AG10803 (cell line): ENCODE measurements at places on chromosomes 12 and 14.

- no peak for DNase-seq
These were observed 116.9 kb downstream of the PPHLN1 start for GRCh38 chr12:42442888-42443287.

- DNase-seq: peak; percentile 77
These were observed 289.7 kb downstream of the RAD51B start for GRCh38 chr14:68109132-68109900.

DNA sequence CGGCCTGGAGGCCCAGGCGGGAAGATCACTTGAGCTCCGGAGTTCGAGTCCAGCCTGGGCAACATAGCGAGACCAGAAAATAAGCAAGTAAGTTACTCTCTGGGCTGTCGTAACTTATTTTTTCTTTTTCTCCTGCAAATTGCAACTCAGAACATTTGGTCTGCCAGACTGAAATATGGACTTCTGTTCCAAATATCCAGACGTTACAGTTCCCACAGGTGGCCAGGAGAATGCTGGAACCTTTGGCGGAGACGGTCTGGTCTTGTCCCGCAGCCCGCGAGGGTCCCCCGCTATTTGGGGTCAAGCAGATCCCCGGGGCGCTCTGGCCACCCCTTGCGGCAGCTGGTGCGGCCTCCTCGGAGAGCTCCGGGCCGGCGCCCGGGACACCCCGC, 488 bp upstream of the PLEKHH1 start:
- DNase-seq: no peak

DNA sequence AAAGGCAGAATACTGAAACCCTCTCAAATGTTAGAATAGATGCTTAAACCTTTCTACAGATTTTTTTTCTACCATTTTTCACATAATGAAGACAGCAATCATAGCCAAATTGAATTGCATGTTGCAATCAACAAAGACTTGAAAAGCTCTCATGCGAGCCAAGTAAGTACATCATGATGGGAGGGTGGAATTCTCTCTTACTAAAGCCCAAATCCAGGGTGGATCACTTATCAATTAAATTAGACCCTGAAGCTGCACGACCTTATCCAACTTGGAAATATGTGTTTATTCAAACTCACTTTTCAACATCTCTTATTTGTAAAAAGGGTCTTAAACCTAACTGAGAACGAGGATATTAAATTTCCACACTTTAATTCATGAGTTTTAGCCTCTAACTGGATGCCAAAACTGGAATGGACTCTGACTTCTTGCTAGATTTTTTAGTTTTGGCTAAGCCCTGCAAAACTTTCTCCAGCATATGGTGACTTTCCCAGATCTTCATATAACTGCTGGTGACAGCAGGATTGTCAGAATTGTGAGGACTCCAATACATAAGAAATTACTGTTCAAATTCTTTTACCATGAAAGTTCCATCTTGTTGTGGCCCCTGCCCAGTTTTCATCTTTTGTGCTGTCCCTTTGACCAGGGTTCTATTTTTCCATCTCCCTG, 53.6 kb downstream of the HECTD4 start:
- DNase-seq: peak; percentile 46

DNA sequence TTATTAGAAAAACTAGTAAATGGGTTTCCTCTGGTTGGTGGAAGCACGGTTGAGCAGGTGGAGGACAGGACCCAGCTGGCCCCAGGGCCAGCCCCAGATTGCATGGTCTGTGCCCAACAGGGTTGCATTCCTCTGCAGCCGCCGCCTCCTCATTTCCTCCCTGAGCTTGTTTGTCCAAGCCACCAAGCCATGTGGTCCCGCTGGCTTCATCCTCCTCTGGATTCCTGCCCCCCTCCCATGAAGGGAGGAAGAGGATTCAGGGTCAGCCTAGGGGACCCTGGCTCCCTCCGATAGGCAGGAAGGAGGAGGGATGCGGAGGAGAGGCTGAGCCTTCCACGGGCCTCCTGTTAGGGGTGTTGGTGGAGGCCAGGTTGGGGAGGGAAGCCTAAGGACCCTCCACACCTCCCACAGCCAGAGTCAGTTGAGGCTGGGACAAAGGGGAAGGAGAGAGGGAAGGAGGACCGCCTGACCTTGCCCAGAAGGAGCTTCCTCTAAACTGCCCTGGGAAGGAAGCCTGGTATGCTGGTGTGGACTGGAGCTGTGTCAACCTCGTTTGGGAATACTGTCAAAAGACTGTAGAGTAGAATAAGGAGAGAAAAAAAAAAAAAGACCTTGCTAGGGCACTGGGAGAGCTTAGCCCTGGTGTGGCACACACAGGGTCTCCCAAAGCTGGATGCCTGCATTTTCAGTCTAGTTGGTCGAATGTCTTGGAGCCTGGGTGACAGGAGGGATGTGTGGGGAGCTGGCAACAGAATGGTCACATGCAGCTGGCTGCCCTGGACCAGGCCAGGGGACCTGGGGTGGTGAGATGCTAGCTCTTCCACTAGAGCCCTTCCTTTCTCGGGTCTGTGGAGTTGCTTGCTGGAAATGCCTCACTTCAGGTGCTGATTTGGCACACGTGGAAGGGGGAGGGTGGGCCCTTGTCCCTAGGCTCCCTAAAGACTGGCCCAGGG, 42.4 kb downstream of the PLEKHG3 start:
- peak; percentile 30 for DNase-seq

- no peak for DNase-seq
These were observed 83.2 kb upstream of the TBX3 start for GRCh38 chr12:114767084-114767760.

DNA sequence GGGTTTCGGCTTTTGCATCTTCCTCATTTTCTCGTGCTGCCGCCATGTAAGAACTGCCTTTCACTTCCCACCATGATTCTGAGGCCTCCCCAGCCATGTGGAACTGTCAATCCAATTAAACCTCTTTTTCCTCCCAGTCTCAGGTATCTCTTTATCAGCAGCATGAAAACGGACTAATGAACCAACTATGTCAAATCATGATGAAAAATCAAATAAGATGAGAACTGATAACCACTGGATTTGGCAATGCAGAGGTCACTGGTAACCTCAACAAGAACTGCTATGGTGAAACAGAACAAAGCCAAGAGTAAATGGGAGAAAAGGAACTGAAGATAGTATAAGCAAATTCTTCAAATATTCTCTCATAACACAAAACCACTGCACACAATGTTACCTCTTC, 6.0 kb downstream of the EML5 start:
- DNase-seq: no peak

DNA sequence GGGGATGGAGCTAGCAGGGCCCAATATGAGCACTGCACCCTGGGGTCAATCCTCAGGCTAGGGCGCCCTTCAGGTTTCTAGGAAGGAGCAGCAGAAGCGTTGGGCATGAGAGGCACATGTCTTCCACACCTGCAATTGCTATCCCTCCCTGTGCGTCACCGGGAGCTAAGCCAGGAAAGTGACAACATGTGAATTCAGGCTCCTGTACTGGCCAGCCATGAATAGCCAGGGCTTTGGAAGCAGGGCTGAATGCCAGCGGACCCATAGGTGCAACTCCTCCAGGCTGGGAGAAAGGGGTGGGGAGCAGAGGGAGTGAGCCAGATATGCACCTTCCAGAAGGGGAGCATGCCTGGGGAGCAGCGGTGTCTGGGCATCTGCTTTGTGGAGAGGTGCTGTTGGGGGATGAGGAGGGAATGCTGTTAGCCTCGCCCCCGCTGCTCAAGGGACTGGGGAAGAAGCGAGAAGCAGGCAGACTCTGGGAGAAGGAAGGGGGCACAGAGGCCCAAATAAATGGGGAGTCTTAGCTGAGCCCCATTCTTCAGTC, 6.1 kb downstream of the HOXC5 start:
- DNase-seq: no peak

DNA sequence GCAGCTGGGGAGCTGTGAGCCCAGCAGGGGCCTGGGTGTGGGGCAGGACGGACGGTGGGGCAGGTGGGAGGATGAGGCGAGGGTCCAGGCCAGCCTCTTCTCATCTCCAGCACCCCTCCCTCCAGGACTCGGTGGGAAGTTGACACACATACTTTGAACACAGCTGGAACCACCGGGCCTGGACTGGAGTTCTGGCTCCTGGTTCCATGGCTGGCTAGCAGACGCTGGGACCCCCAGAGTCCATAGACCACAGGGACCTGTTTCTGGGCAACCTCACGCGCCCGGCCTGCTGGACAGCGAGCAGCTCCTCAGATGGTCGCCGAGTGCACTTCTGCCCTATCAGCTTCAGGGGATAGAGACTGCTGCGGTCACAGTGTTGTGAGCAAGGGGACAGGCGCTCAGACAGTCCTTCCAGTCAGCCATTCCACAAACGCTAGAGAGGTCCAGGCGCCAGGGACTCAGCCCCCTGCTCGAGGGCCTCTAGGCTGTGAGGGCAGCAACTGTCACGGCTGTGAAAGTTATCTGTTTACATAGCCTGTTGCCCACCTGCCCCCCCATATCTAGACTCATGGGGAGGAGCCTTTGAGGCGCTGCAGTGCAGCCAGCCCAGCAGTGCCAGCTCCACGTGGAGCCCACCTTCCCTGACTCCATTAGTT, 25.2 kb downstream of the TCHP start:
- no peak for DNase-seq

GRCh38 chr12:19288603-19289244, 150.6 kb upstream of the AEBP2 start:
- peak; percentile 51 for DNase-seq

DNA sequence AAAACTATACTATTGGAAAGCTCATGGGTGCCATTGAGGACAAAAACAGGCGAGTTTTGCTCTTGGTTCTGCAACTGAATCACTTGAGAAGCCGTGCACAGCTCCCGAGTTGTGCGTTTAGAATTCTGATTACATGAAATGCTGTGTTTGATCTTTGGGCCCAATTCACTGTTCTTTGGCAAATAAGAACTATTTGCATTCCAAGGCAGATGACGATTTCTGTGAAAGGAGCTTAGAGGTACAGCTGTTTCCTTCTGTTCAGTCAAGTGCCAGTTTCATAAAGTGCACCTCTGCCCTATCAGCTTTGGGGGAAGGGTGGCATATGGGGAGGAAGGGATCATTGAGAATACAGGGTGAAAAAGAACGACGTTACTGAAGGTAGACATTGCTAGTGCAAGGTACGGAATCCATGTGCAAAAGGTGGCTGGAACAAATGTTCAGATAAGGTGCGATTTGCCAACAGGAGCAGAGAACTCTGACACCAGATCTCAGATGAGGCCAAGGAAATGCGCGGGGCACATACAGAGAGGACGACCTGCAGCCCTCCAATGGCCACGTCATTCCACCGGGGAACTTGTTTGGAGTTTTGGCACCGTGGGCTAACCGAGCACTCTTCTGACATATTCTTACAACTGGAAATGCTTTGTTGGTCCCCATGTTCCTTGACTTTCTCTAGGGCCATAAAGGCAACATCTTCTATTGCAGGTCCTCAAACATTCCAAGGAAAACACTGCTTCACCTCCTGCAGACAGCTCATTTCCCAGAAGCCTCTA, 30.1 kb downstream of the TCHP start:
- DNase-seq: no peak

DNA sequence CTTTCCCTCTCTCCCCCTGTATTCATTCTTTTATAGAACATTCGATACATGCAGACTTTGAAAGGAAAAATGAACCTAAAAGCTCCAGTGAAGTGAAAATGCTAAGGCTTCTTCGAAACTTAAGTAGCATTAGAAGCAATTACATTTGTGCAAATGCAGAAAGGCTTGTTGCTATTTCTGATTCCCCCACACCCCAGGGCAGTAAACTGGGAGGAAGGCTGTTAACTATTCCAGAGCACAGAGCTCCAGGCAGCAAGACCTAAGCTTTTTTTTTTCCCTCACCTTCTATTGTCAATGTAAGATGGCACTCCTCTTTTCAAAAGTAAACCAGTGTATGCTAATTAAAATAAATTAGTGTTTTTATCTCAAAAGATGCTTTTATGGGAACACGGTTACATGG, 448.9 kb upstream of the TBX3 start:
- no peak for DNase-seq

DNA sequence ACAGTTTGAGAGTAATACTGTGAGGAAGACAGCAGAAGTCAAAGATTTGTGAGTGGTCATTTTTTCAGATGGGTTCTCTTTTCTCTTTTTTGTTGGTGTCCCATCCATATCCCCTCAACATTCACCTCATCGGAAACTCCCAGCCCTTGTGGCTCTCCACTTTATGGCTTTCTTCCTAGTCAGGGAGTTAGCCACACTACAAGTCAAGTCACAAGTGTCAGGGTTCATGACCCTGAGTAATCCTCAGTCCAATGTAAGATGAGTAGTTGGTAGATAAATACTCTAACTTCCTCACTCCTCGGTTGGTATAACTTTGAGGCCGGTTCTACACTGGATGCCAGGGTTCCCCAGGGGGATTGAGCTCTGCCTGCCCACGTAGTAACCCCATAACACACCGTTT, 41.4 kb downstream of the PTGER2 start:
- DNase-seq: no peak

GRCh38 chr14:72128629-72129028, 196.4 kb downstream of the RGS6 start:
- DNase-seq: no peak

- peak; percentile 94 for DNase-seq
These were observed 78.6 kb downstream of the CHST11 start for GRCh38 chr12:104535369-104535768.

GRCh38 chr14:89298056-89298834, 118.8 kb downstream of the FOXN3 start:
- DNase-seq: no peak

- no peak for DNase-seq
These were observed 86.9 kb downstream of the TTLL5 start for GRCh38 chr14:75747899-75748298.

DNA sequence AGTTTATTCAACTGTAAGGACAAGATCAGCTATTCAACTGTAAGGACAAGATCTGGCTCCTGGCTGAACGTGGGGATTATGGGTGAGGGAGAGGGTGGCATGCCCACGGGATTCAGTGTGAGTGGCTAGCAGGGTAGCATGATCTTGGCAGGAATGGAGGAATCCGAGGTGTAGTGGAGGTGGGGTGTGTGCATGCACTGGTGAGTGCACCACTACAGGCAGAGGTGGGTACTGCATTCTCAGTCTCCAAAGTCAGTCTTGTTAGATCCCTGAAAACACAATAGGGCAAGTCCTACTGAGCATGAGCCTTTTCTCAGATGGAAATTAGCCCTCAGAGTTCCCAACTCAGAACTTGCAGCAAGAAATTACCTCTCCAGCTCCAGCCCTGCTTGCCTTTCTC, 32.2 kb upstream of the DCD start:
- DNase-seq: no peak

GRCh38 chr12:31518680-31519227, 72.2 kb downstream of the DENND5B start:
- peak; percentile 100 for DNase-seq

GRCh38 chr14:69982220-69982839, 103.1 kb downstream of the SMOC1 start:
- no peak for DNase-seq

GRCh38 chr12:12626471-12626870, 14.8 kb downstream of the CREBL2 start:
- no peak for DNase-seq

GRCh38 chr14:71113376-71113775, 206.1 kb downstream of the PCNX1 start:
- DNase-seq: peak; percentile 50
